ENCODE measurements at places on chromosomes 3 and 15.

- DNase-seq = peak; percentile 28
These were observed 26.3 kb upstream of the TRIM59 start for GRCh38 chr3:160475884-160476283.

DNA sequence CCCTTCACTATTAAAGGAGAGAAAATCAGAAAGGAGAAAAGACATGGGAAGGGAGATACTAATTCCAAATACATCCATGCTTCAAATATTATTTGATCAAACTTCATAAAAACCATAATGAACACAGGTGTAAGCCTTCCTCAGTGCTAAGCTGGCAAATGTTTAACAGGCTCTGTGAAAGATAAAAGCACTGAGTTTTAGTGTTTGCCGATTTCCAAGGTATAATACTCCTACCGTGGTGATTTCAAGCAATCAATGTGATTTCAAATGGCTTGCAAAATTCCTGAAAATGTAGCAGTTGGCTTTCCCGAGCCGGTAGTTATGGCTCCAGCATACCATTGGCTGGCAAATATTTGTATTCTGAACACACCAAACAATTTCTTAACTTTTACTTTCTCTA lies 732.3 kb upstream of the GOLIM4 start:
- DNase-seq = no peak

DNA sequence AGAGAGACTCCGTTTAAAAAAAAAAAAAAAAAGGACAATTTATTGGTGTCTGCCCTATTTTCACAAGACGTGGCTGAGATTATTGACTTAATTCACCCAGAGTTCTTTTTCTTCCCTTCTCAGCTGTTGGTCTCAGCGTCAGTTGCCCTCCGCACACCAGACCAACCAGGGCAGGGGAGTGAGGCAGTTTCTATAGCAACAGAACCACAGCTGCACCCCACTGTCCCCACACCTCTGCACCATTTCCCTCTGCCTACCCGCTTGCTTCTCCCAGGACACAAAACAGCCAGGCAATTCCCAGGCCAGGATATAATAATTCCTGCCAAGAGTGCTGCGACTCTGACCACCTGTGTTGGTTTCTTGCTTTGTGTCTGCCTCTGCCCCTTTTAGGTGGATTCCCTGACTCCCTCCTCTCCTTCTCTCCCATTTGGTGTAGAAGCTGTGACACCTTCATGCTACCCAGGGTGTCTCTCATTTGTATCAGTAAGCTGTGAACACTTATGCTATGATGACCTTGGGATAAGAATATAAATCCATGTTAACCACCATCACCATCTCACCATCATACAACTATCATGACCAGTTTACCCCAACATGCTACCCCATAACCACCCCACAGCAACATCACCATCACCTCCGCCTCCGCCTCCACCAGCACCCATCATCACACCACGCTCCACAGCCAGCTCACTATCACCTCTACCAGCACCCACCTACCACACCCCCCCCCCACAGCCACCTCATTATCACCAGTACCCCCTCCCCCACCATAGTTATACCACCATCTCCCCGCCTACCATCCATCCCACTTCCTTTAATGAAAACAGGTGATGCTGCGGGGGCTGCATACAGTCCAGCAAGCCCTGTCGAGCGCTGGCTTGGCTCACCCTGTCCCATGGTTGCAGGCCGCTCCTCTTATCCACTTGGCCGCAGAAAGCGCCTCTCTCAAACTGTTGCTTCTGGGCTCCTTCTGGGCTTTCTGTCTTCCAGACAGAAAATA lies 589 bp downstream of the EPB42 start:
- no peak for DNase-seq

DNA sequence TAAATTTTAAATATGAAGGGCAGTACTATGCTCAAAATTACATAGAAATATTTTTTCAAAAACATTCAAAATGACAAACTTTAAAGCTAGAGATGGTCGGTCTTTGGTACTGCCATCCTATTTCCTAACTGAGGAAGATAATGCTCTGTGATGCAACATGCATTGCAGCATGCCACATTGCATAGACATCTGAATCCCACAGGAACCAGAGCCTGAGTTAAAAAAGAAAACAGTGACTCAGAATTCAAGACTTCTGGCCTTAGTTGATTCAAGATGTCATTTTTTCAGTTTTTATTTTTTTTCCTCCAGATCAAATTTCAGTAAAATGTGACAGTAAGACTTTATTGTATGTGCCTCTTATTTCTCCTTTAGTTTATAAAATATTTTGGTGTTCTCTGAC lies 33.1 kb downstream of the TP63 start:
- DNase-seq = peak; percentile 69

DNA sequence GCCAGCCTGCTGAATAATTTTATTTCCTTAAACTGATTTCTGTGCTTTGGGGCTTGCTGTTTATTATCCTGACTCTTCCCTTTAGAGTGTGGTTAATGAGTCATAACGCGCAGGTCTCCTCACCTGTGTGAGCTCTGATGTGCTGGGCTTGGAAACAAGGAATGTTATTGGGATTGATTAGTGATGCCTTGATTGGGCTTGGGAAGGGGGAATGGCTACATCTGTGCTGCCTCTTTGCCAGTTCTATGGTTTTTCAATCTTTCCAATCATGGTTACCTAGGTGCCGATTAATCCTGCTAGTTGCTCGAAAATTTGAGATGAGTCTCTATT lies 161.0 kb downstream of the THSD4 start:
- no peak for DNase-seq

- no peak for DNase-seq
These were observed 50.0 kb upstream of the SMAD6 start for GRCh38 chr15:66651913-66652642.

GRCh38 chr3:41740374-41740886 lies 221.5 kb downstream of the ULK4 start:
- no peak for DNase-seq

- DNase-seq = no peak
These were observed 379.3 kb downstream of the MAGI1 start for GRCh38 chr3:65659396-65659795.

DNA sequence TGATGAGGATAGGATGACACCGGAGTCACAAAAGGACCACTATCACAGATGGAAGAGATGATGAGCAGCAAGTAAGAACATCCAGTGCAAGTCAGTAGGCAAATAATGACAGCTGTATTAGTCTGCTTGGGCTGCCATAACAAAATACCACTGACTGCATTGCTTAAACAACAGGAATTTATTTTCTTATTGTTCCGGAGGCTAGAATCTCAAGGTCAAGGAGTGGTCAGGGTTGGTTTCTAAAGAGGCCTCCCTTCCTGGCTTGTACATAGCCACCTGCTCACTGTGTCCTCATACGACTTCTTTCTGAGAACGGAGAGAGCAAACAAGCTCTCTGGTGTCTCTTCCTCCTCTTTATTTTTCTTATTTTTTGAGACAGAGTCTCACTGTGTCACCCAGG lies 380.7 kb downstream of the PLOD2 start:
- DNase-seq = no peak

DNA sequence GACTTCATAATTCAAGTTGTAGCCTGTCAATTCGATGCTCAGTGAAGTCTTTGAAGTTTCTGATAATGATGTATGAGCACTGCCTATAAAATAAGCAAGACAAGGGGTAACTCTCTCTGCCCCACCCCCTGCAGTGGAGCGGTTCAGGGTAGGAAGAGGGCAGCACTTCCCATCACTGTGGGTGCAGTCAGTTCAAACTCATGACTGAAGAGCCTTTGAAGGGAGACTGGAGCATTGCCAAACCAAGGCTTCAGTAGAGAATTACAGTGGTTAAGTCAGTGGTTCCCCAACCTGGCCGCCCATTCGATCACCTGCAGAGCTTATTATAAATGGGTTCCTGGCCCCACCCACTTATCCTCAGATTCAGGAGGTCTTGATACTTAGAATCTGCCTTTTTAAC lies 190.6 kb downstream of the SHQ1 start:
- no peak for DNase-seq

GRCh38 chr3:127320529-127321121 lies 32.8 kb upstream of the PRR20G start:
- DNase-seq = no peak
